ENCODE measurements at places on chromosomes 2 and 18. TPM values are rescaled to one million over a fixed set of nuclear protein-coding genes. Genes with fewer than 3 reads are reported as not detected.

The CCDC150 gene
- total RNA-seq: 9.8 TPM

The INPP5D gene
- 0.74 TPM for total RNA-seq

The LONRF2 gene
- total RNA-seq: not detected

The GALM gene
- 26.3 TPM for total RNA-seq

The MAP3K19 gene
- total RNA-seq: not detected

The INHBB gene
- total RNA-seq: 57.5 TPM

The MRPL30 gene
- total RNA-seq: 50.1 TPM

The RIT2 gene
- not detected for total RNA-seq

The CNDP1 gene
- not detected for total RNA-seq

The LINC00305 gene
- not detected for total RNA-seq

The REG3A gene
- total RNA-seq: not detected

The FOXD4L1 gene
- total RNA-seq: 0.43 TPM

The NDUFV2 gene
- 215 TPM for total RNA-seq

The MYL12A gene
- total RNA-seq: 532 TPM

The ACVR2A gene
- 10.3 TPM for total RNA-seq

The CHST10 gene
- not detected for total RNA-seq

The NAT8 gene
- total RNA-seq: not detected

The TMEM150A gene
- 5.3 TPM for total RNA-seq

The SP140L gene
- total RNA-seq: 15.1 TPM

The DPYSL5 gene
- not detected for total RNA-seq

The CTDP1 gene
- total RNA-seq: 18.6 TPM

The UCN gene
- total RNA-seq: 2.8 TPM

The CCBE1 gene
- 5.8 TPM for total RNA-seq

The CHN1 gene
- 14.0 TPM for total RNA-seq

The GDF7 gene
- total RNA-seq: 0.04 TPM

The ST8SIA3 gene
- not detected for total RNA-seq

The LBX2 gene
- total RNA-seq: 0.76 TPM

The ARHGAP28 gene
- total RNA-seq: not detected

The FRZB gene
- 0.15 TPM for total RNA-seq

The METTL4 gene
- total RNA-seq: 23.9 TPM

The CD28 gene
- not detected for total RNA-seq
